ENCODE measurements at places on chromosomes 5 and 9.

GRCh38 chr9:74666625-74667316 lies 169.6 kb downstream of the RORB start:
- DNase-seq: no peak

DNA sequence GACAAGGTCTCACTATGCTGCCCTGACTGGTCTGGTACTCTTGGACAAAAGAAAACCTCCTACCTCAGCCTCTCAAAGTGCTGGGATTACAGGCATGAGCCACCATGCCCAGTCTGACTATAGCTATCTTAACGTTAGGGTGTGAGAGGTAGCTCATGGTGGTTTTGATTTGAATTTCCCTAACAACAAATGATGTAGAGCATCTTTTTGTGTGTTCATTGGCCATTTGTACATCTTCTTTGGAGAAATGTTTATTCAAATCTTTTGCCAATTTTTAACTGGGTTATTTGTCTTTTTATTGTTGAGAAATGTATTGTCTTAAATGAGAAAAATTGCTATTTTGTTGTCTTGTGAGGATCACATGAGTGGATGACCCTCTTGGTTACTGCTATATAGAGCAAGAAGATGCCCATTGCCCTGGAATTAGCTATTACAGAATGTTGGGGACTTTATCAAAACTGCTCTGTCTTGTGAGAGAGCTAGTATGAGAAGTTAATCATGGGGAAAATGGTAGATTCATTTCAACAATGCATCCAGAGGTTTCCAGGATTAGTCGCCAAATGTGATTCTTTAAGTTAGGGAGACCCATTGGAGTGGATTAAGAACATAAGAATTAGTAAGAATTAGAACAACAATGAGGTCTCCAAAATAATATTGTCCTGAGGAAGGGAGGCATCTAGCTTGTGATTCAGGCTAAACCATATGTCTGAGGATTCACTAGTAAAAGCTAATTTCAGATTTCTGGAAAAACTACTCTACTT lies 124.3 kb upstream of the MOCS2 start:
- DNase-seq: no peak

DNA sequence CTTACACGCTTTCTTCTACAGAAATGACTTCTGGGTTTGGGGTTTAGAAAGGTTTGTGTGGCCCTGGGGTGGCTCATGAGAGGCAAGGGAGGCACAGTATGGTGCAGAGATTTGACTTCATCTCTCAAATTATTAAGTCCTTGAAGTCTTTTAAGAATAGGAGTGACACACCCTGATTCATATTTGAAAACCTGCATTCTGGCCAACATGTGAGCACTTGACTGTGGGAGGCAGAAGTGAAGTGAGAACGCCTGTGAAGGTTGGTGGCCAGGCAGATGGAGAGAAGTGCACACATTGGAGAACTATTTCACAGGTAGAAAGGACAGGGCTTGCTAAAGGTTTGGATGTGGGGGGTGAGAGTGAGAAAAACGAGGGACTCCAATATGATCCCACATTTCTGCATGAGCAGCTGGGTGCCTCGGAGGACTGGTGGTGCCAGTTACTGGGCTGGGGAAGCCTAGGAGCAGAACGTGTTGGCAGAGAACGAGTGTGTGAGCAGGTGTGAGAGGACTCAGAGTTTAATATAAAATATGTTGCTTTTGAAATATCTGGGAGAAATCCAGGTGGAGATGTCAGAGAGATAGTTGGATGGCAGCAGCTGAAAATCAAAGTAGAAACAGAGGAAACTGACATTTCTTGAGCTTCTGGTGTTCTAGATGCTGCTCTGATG lies 240.0 kb upstream of the ADAMTSL1 start:
- DNase-seq: no peak

GRCh38 chr5:107863125-107863524 lies 192.4 kb upstream of the EFNA5 start:
- no peak for DNase-seq

DNA sequence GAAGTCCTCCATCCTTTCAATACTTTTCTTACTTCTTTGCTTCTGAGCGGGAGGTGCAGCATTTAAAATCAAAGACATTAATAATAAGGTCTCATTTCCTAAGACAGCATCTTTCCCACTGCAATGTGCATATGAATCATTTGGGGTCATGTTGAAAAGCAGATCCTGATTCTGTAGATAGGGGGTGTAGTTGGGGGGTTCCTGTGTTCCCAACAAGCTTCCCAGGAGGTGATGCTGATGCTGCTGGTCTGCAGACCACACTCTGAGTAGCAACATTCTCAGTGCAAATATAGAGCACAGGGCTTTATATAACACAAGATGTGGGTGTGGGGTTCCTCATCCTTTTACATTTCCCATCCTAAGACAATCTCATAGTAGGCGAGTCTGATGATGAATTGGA lies 126.5 kb upstream of the PALM2AKAP2 start:
- DNase-seq: no peak

- no peak for DNase-seq
Observed at GRCh38 chr9:77750981-77751340, 102.8 kb upstream of the GNA14 start.

DNA sequence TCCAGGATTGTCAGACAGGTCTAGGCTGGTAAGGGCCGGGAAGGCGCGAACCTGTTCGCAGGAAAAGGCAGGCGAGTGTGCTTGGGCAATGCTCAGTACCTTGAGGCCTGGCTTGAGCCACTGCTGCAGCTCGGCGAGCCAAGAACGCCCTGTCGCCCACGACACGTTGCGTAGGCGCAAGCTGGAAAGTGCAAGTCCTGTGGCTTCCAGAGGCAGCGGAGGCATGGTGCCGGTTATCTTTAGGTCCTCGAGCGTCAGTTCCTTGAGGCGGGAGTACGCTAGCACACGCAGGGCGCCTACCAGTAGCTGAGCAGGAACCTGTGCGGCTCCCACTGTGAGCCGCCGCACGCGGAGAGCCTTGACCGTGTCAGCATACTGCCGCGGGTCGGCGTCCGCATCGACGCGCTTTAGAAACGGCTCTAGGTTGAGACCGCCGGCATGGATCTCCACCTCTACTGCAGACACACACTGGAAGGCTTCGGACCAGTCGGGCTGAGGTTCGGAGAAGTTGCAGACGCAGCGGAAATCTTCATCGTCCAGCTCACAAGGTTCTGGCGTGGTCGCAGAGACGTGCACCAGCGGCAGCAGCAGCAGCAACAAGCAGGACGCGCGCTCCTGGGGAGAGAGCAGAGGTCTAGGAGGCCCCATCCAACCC lies 482 bp downstream of the CD14 start:
- DNase-seq: peak; percentile 19

- DNase-seq: no peak
Observed at GRCh38 chr5:67059744-67060490, 136.7 kb downstream of the CD180 start.

GRCh38 chr9:35790025-35790384 lies 1.4 kb upstream of the NPR2 start:
- no peak for DNase-seq

DNA sequence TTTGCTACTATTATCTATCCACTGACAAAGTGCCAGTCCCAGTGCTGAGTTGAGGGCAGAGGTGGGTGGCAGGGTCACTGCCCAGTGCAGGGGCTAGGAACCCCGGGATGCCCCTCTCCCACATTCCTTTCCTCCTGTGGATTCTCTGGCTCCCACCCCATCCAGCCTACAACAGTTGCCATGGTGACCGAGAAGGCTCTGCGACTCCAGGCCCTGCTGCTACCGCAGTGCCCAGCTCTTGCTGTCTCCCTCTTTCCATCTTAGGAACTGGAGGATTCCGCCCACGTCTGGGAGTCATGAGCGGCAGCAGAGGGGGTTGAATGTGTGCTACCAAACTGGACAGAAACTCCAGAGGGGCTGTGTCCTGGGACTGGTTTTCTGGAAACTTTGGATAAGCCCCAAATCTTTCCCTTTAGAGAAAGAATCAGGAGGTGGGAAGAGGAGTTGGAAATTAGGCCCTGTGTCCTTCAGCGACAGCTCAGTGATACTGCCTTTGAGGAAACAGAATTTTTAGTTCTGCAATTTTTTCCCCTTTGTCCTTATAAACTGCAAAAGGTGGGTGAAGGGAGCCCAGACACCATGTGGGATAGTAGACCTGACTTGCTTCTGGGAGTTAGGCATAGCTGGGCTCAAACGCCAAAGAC lies 20.7 kb upstream of the C5orf47 start:
- no peak for DNase-seq

DNA sequence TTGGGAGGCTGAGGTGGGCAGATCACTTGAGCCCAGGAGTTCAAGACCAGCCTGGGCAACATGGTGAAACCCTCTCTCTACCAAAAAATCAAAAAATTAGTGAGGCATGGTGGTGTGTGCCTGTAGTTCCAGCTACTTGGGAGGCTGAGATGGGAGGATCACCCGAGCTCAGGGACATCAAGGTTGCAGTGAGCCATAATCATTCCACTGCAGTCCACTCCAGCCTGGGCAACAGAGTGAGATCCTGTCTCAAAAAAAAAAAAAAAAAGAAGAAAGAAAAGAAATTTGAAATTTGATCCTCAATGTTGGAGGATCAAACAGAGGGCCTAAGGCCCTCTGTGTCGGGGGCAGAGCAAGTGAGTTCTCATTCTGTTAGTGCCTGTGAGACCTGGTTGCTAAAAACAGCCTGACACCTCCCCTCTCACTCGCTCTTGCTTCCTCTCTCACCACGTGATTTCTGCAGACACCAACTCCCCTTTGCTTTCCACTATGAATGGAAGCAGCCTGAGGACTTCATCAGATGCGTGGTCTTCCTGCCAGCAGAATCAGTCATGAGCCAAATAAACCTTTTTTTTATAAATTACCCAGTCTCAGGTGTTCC lies 8.4 kb upstream of the GOLPH3 start:
- DNase-seq: no peak

DNA sequence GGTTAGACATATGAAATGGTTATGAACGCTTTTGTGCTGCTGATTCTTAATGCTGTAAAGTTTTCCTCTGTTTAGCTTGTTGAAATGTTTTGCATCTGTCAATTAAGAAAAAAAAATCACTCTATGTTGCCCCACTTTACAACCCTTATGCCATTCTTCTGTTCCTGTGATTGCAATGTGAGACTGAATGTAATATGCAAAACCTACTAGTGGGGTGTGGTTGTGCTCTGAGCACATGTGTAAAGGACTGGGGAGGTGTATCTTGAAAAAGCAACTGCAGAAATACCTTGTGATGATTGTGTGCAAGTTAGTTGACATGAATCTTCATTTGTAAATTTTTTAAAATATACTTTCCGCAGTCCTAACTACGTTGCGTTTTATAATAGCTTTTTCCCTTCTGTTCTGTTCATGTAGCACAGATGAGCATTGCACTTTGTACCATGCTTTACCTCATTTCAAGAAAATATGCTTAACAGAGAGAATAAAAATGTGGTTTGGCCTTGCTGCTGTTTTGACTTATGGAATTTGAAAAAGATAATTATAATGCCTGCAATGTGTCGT lies 357.0 kb upstream of the PIK3R1 start:
- DNase-seq: no peak

GRCh38 chr5:1371218-1371971 lies 26.5 kb upstream of the CLPTM1L start:
- DNase-seq: no peak

DNA sequence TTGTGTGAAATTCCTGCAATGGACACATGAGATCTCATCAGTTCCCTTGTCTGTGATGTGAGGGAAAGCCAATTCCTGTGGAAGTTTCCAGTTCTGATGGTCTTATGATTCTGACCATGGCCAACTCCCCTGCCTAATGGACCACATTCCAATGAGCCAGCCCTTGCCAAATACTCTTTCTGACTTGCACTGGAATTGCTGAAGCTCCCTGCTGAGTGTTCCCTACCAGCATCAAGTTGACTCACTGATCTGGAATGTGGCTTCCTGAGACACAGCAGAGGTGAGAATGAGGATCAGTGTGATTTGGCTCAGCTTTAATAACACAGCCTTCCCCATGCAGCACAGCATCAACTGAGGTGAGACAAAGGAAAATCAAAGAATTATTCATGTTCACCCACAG lies 427.8 kb downstream of the KDM4C start:
- no peak for DNase-seq

GRCh38 chr9:134165357-134166315 lies 1.3 kb upstream of the RNU6ATAC start:
- no peak for DNase-seq

DNA sequence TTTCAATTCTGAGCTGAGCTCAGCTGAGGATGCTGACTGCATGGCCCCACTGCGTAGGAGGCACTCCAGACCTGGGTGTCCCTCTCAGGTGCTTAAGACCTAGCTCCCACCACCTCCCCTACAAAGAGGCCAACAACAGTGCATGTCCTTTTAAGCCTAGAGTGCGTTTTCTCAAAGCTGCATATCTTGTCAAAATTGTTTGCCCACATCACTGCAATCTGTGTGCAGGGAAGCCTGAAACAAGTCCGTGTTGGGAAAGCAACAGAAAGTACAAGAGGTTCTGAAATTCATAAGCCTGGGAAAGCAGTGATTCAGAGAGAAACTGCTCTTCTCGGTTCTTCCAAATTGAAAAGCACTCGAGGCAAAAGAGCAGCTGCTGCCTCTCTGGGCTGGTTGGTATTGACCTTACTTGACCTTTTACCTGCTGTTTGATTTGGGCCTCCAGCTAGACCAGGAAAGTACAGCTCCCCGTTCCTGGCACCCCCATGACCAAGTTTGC lies 238.4 kb downstream of the NR2F1-AS1 start:
- DNase-seq: no peak

- no peak for DNase-seq
Observed at GRCh38 chr5:180603076-180603594, 11.8 kb upstream of the SCGB3A1 start.

- DNase-seq: no peak
Observed at GRCh38 chr5:120621339-120621738, 157.2 kb downstream of the PRR16 start.

DNA sequence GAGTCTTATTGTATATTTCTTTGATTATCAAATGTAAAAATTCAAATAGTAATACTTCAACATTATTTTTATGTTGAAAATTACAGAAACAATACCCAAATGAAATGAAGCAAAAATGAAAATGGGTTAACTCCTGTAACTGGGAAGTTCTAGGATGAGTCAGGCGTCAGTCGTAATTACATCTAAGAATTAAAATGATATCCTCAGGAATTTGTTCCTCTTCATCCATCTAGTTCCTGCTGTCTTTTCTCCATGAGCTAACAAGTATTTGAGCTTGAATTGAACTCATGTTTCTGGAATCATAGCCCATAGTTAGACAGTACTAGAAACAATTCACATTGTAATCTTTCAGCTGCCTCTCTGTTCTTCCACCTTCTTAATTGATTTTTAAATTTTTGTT lies 568.3 kb upstream of the TLE4 start:
- DNase-seq: no peak

- no peak for DNase-seq
Observed at GRCh38 chr5:121915765-121916164, 46.0 kb upstream of the SRFBP1 start.

DNA sequence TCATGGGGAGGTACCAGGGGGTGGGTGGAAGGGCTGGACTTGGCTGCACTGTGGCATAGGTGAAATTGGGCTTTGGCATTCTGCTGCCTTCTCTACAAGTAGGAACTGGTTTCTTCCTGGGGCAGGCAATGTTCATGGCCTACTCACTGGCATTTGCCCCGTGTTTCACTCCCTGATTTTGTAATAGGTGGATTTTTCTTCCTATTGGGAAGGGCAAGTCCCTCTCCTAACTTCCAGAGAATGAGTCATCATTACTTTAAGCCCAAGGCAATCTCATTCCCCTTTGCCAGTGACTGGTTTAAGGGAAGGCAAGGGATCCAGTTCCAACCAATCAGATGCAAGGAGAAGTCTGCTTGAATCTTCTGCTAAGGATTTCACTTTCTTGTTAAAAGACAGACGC lies 67.9 kb upstream of the ANKRD55 start:
- no peak for DNase-seq

GRCh38 chr9:97484134-97484533 lies 17.3 kb upstream of the TMOD1 start:
- DNase-seq: no peak

All from renal pelvis (tissue), 12 donors.